ENCODE measurements at places on chromosomes 5 and 9.

- no peak for DNase-seq
- H3K27ac ChIP-seq, result no peak overlapping the region
- no peaks in the 10 kb centered on the region for H3K36me3 ChIP-seq
Observed at GRCh38 chr5:54772231-54772630, 213.2 kb downstream of the ESM1 start.

- DNase-seq, result no peak
- H3K27ac ChIP-seq, result no peak overlapping the region
- no peaks in the 10 kb centered on the region for H3K4me1 ChIP-seq
- no peak overlapping the region for H3K4me3 ChIP-seq
- H3K36me3 ChIP-seq, result no peaks in the 10 kb centered on the region
- H3K27me3 ChIP-seq, result no peaks in the 10 kb centered on the region
Observed at GRCh38 chr9:36598273-36598672, 25.6 kb downstream of the MELK start.

DNA sequence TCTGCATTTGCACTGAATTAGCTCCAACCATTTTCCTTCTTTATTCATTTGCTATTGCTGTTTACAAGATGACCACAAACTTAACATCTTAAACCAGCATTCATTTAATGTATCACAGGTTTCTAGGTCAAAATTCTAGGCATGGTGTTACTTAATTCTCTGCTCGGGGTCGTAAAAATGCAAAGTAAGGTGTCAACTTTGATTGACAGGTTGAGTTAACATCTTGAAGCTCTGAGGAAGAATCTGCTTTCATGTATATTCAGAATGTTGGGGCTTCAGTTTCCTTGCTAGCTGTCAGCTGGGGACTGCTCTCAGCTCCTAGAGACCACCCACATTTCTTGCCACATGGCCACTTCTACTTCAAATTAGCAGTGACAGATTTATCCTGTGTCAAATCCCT, 348.7 kb upstream of the GRIN3A start:
- H3K4me1 ChIP-seq, result no peaks in the 10 kb centered on the region
- no peaks in the 10 kb centered on the region for H3K27me3 ChIP-seq
- no peak overlapping the region for H3K27ac ChIP-seq
- H3K4me3 ChIP-seq, result no peak overlapping the region
- no peaks in the 10 kb centered on the region for H3K36me3 ChIP-seq
- no peak for DNase-seq

GRCh38 chr9:123753669-123754258, 176.2 kb downstream of the DENND1A start:
- H3K27ac ChIP-seq, result no peak overlapping the region
- H3K4me1 ChIP-seq, result no peaks in the 10 kb centered on the region
- no peak overlapping the region for H3K4me3 ChIP-seq
- H3K36me3 ChIP-seq, result no peaks in the 10 kb centered on the region

Measured in suprapubic skin (tissue), 4 donors.